ENCODE measurements at places on chromosomes 2 and 18.

DNA sequence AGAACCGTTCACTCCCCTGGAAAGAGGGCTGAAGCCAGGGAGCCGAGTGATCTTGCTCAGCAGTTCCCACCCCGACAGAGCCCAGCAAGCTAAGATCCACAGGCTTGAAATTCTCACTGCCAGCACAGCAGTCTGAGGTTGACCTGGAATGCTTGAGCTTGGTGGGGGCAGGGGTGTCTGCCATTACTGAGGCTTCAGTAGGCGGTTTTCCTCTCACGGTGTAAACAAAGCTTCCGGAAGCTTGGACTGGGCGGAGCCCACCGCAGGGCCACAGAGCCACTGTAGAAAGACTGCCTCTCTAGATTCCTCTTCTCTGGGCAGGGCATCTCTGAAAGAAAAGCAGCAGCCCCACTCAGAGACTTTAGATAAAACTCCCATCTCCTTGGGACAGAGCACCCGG, 180.8 kb downstream of the WDR7 start:
- DNase-seq = peak; percentile 89

- no peak for DNase-seq
Observed at GRCh38 chr2:26316041-26316440, 29.9 kb upstream of the SELENOI start.

- no peak for DNase-seq
Observed at GRCh38 chr2:215567504-215567903, 131.6 kb upstream of the FN1 start.

DNA sequence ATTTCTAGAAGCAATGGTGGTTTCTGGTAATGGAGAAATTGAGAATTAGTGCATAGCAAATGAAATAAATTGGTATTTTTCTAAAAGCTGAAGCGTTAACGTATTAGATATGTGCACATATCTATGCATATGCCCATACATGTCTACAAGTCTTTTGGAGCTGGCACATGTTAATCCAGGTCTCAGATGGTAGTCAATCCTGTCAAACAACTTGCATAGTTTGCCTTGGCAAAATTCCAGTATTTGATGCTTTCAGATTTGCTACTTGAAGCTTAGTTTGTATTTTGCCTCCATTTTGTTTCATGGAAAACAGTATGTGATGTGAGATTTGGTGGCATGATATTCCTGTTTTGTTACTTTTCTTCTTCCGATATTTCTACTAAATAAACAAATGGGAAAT, 304.6 kb downstream of the PARD3B start:
- DNase-seq = no peak

- DNase-seq = no peak
Observed at GRCh38 chr2:230738924-230739323, 26.3 kb downstream of the CAB39 start.

DNA sequence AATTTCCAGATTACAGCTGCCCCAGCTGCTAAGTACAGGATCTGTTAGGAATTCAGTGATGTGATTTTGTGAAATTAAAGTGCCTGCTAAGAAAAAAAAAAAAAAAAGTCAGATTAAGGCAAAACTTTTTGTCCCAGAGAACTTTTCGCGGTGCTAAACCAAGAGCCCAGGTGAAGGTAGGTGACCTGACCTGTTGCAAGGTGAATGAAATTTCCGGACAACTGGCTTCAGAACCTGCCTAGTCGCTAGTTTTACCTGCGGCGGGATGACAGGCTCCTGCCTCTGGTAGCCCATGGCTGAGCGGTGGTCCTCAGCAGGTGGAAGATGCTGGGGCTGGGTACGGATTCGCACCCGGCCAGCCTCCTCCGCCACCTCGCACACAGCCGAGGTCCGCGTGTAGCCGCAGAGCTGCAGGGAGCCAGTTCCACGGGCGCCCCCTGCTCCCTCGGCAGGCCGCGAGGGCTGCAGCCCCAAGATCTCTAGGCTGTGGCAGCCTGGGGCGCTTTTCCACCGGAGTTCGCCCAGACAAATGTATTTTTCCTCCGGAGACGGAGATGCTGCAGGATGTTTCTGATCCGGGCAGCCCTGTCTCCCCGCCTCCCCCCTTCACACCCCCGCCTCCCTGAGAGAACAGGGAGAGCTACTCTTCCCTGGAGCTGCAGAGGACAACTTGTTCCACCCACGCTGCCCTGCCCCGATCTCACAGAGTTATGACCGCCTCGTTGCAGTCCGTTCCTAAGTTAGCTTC, at the start of gene SLC38A11:
Gene SLC38A11 (minus strand): TSS at position 572 of the 748 bp plus-strand sequence. CDS start 278 bp downstream, at position 294.
- DNase-seq = peak; percentile 34

DNA sequence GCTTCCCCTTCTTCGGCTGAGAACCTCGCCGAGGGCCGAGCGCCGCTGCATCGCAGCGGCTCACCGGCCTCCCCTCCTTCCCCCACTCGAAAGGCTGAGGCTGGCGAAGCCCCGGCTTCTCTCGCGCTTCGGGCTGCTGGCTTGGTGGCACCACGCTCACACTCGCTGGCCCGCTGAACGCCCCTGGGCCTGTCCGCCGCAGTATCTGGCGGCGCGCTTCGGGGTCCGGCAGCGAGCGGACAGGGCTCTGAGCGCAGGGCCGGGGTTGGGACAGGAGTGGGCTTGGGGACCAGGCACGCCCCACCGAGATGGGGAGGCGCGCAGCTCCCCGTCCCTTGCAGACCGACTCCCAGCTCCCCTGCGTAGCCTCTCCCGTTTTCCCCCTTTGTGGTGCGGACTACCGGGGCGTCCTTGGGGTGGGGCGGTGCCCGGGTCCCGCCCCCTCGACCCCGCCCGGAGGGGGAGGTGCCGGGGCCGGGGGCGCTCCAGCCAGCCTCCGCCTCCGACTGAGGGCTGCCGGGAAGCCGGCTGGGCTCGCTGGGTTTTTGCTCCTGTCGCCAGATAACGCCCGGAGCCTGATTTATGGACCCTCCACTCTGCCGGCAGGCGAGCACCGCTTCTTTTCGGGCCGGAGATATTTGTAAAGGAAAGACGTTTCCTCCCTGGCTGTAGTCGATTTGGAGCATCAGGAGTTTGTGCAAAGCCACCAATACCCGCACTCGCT, 3.8 kb downstream of the GBX2 start:
- no peak for DNase-seq

- DNase-seq = no peak
Observed at GRCh38 chr18:36851202-36851590, 22.3 kb downstream of the KIAA1328 start.

DNA sequence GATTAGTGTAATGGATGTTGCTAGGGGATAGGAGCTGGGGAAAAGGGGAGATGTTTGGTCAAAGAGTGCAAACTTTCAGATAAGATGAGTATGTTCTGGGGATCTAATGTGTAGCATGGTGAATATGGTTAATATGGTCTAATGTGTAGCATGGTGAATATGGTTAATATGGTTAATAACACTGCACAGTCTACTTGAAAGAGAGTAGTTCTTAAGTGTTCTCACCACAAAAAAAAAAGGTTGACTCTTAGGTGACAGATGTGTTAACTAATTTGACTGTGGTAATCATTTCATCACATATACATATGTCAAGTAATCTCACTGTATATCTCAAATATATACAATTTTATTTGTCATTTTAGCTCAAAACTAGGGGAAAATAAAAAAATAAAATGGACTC, 121.3 kb upstream of the CD226 start:
- DNase-seq = no peak

- peak; percentile 66 for DNase-seq
Observed at GRCh38 chr2:43495727-43496126, 100.1 kb downstream of the THADA start.

DNA sequence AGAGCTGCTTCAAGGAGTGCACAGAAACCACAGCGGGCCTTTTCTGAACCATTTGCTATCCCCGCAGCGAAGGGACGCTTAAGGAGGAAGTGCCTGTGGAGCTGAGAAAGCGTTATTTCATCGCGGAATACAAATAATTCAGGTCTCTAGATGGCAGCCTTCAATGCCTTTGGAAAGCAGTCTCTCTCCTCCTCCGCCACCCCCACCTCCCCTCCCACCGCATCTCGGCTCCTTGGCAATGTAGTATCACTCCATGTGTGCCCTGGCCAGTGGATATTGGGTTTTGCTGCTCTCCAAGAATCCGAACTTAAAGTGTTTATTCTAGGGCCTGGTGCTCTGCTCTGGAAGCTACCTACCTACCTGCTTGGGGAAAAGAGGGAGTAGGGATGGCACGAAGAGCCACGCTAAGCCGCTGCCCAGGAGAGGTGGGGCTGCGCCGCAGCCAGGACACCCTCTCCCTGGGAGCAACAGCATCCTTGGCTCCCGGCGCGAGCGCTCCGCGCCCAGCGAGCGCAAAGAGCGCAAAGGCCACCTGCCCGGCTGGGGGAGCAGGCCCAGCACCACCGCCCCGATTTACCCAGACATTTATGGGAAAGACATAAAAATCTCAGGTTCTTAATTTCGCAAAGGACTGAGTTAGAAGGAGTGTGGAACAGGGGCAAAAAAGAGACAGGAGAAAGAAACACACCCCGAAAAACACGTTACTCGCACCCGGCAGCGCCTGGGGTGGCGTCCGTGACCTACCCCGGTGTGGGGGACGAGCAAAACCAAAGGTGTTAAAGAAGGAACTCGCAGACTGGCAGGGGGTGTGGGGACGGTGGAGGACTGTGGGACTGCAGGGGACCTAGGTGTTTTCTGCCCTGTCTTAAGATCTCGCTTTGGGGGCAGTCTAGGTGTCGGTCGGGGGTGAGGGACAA, 1.0 kb downstream of the SPHKAP start:
- no peak for DNase-seq

All from iris pigment epithelial cell (primary cell).